ENCODE measurements at places on chromosomes 7 and 10. TPM values are rescaled to one million over a fixed set of nuclear protein-coding genes. Genes with fewer than 3 reads are reported as not detected.

Gene EPO
- total RNA-seq, result not detected

Gene FAM13C
- 8.1 TPM for total RNA-seq

Gene SLC29A4
- 0.88 TPM for total RNA-seq

Gene WASHC2A
- 32.7 TPM for total RNA-seq

Gene ADAM22
- total RNA-seq, result 8.4 TPM

Gene NOS3
- 28.1 TPM for total RNA-seq

Gene PLXNA4
- 30.1 TPM for total RNA-seq

Gene OR2A5
- not detected for total RNA-seq

Gene CCDC136
- 18.3 TPM for total RNA-seq

Gene TEX47
- not detected for total RNA-seq

GRCh38 chr10:118720685-118721538 is 33.9 kb downstream of the CACUL1 start:
- DNase-seq, result no peak
- H3K4me1 ChIP-seq, result no peaks in the 10 kb centered on the region
- H3K4me3 ChIP-seq, result no peak overlapping the region
- no peaks in the 10 kb centered on the region for H3K27me3 ChIP-seq
- H3K36me3 ChIP-seq, result no peaks in the 10 kb centered on the region

GRCh38 chr7:133253519-133253875 is 619 bp downstream of the EXOC4 start:
- no peaks in the 10 kb centered on the region for H3K4me1 ChIP-seq
- no peak overlapping the region for H3K27ac ChIP-seq
- H3K4me3 ChIP-seq, result peak overlapping the region; percentile 93
- H3K27me3 ChIP-seq, result no peaks in the 10 kb centered on the region
- DNase-seq, result no peak
- no peaks in the 10 kb centered on the region for H3K36me3 ChIP-seq

DNA sequence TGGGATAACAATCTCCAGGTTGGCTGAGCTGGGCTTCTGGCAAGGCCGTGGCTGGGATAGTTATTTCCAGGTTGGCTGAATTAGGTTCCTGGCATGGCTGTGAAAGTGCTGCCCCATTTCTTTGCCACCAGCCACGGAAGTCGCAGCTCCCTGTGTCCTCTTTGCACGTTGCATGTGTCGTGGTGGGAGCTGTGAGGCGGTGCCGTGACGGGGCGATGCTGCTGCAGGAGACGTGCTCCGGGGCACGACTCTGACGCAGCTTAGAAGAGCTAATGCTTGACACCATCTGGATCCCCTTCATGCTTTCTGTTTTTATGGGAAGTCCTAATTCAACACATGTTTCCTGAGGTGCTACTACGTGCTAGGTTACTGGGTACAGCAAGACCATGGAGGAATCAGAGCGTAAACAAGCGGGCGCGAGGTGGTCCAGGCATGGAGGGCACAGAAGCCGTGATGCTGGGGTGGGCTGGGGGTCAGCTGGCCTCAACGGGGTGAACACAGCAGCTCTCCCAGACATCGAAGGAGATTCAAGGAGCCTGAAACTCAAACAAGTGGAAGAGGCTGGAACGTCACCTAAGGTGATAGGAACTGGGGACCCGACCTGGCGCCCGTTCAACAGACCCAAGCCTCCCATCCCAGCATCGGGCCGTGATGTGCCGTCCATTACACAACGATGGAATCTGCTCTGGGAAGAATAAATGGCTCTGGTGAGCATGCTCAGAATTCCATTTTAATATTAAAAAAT is 407.1 kb downstream of the DNAJB6 start:
- H3K36me3 ChIP-seq, result no peaks in the 10 kb centered on the region
- H3K27ac ChIP-seq, result no peak overlapping the region
- no peaks in the 10 kb centered on the region for H3K4me1 ChIP-seq

DNA sequence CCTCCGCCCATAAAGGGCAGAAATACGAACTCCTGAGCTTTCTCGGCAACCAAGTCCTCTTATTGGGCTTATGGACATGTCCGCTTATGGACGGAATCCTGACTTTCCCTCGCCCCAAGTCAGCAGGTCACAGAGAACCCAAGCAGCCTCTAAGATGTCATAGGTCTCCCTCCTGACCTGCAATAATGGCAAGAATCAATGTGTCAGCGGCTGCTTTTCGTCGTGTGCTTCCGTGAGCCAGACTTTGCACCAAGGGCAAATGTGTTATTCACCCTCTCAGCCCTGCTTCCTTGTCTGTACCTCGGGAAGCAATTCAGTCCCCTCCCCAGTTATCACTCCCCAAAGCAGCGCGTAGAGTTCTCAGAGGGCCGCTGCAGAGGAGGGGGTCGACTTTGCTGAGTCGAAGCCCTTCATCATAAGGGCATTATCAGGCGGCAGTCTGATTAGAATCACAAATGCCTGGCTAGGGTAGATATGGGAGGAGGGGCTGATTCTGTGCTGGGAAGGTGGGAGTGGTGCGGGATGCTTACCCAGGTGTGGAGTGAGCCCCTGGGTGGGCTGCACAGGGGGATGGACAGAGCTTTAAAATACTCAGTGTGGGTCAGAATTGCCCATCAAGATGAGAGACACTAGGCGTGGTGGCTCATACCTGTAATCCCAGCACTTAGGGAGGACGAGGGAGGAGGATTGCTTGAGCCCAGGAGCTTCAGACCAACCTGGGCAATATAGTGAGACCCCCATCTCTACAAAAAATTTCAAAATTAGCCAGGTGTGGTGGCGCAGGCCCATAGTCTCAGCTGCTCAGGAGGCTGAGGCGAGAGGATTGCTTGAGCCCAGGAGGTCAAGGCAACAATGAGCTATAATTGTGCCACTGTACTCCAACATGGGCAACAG is 36.0 kb downstream of the COL26A1 start:
- H3K4me1 ChIP-seq, result no peaks in the 10 kb centered on the region
- H3K36me3 ChIP-seq, result no peaks in the 10 kb centered on the region
- DNase-seq, result no peak
- H3K4me3 ChIP-seq, result no peak overlapping the region
- no peak overlapping the region for H3K27ac ChIP-seq

DNA sequence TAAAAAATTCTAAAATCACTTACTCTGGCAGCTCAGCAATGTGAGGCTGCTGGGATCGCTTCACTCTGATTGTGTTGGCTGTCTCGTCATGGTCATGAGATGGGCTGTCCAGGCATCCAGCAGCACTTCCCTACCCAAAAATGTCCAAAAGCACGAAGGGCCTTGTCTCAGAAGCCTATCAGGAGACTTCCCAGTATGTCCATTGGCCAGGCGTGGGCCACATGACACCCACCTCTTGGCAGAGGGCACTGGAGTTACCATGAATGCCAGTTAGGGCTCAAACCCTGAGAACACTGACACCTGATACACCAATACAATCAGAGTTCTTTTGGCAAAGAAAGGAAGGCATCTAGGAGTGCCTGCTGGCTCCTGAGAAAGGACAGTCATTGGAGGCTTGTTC is 27.0 kb upstream of the GLI3 start:
- no peaks in the 10 kb centered on the region for H3K4me1 ChIP-seq
- DNase-seq, result no peak
- H3K27me3 ChIP-seq, result no peaks in the 10 kb centered on the region
- H3K27ac ChIP-seq, result no peak overlapping the region

GRCh38 chr10:74994854-74995253 is 116.6 kb upstream of the SAMD8 start:
- no peak overlapping the region for H3K4me3 ChIP-seq
- H3K4me1 ChIP-seq, result no peaks in the 10 kb centered on the region
- no peaks in the 10 kb centered on the region for H3K36me3 ChIP-seq

GRCh38 chr10:80524190-80524909 is 13.4 kb upstream of the SH2D4B start:
- no peaks in the 10 kb centered on the region for H3K27me3 ChIP-seq
- H3K4me1 ChIP-seq, result no peaks in the 10 kb centered on the region
- H3K36me3 ChIP-seq, result no peaks in the 10 kb centered on the region

DNA sequence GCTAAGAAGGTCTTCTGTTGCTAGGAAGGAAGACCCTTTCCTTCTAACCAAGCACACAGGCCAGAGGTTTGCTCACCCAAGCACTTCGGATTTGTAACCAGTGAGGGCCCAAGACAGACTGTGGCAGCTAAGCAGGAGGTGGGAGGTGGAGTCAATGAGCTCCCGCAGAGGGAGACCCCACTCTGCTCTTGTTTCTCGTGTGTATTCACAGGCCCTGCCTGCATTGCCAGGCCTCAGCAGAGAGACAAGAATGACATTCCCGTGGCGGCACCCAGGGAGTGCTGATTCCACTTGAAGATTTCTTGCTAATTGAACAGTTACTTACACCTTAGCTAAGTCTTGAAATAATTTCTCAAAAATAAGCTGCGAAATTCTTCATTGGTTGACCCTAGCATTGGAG is 13.4 kb downstream of the PKD1L1 start:
- no peak overlapping the region for H3K27ac ChIP-seq
- no peaks in the 10 kb centered on the region for H3K36me3 ChIP-seq
- no peak overlapping the region for H3K4me3 ChIP-seq
- no peaks in the 10 kb centered on the region for H3K27me3 ChIP-seq
- DNase-seq, result peak; percentile 51

GRCh38 chr7:21675255-21675654 is 132.4 kb downstream of the DNAH11 start:
- no peak overlapping the region for H3K27ac ChIP-seq
- no peaks in the 10 kb centered on the region for H3K36me3 ChIP-seq
- no peaks in the 10 kb centered on the region for H3K4me1 ChIP-seq
- H3K27me3 ChIP-seq, result no peaks in the 10 kb centered on the region
- DNase-seq, result no peak

DNA sequence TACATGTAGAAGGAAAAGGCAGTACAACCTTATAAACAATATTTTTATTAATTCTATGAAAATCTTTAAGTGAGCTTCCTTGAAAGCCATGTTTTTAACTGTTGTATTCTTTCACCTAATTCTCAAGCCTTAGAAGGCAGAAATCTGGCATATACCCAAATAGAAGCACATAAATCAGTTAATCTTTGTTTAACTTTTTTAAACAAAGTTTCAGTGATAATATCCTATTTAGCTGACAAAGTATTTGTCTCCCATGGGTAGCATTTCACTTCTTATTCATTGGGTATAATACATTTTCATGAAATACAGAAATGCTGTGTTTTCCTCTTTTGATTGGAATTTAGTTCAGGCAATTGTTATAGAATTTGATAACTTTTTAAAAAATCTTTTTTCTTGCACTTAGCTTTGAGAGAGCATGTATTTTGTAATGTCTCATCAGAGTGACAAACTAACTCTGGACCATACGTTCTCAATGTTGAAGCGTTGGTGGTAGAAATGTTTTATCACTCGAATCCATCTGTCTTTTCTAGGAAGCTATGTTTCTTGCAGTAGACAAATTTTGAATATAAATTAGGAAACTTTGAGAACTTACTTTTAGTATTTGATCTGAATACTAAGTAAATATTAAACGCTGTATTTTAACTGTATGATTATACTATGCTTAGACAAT is 78.1 kb downstream of the CREM start:
- H3K4me1 ChIP-seq, result no peaks in the 10 kb centered on the region
- no peak overlapping the region for H3K4me3 ChIP-seq
- no peaks in the 10 kb centered on the region for H3K27me3 ChIP-seq
- DNase-seq, result no peak

- H3K4me3 ChIP-seq, result no peak overlapping the region
- no peaks in the 10 kb centered on the region for H3K4me1 ChIP-seq
- H3K36me3 ChIP-seq, result no peaks in the 10 kb centered on the region
- DNase-seq, result no peak
Measured at GRCh38 chr10:120609006-120609405, 152.0 kb downstream of the PLPP4 start.

- no peak overlapping the region for H3K4me3 ChIP-seq
- no peak for DNase-seq
- H3K4me1 ChIP-seq, result no peaks in the 10 kb centered on the region
- H3K27me3 ChIP-seq, result no peaks in the 10 kb centered on the region
Measured at GRCh38 chr7:28672397-28672797, 260.1 kb downstream of the CREB5 start.

GRCh38 chr7:122304996-122305421 is 459 bp upstream of the FEZF1 start:
- DNase-seq, result no peak
- H3K4me1 ChIP-seq, result no peaks in the 10 kb centered on the region
- H3K36me3 ChIP-seq, result no peaks in the 10 kb centered on the region
- H3K27ac ChIP-seq, result no peak overlapping the region

DNA sequence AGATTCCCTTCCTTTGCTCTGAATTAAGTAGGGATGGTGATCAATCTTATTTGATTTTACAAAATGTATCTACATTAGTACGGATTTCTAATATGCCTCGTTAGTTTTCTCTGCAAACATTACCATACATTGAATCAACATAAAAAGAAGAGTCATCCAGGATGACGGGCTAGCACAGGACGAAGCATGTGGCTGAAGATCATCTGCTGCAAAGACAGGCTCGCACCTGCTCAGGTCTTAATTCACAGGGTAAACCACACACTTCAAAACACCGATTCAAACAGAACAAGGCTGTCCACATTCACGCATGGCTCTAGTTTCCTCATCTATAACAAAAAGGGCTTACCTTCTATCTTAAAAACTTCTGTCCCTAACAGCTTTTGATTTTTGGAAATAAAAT is 323.0 kb downstream of the PARD3 start:
- no peaks in the 10 kb centered on the region for H3K27me3 ChIP-seq
- H3K36me3 ChIP-seq, result no peaks in the 10 kb centered on the region
- no peaks in the 10 kb centered on the region for H3K4me1 ChIP-seq

GRCh38 chr7:92992932-92993331 is 124.8 kb downstream of the SAMD9 start:
- no peak overlapping the region for H3K27ac ChIP-seq
- H3K4me1 ChIP-seq, result no peaks in the 10 kb centered on the region
- H3K36me3 ChIP-seq, result no peaks in the 10 kb centered on the region
- H3K27me3 ChIP-seq, result no peaks in the 10 kb centered on the region

GRCh38 chr10:104209575-104210198 is 22.5 kb downstream of the CFAP43 start:
- no peak for DNase-seq
- no peak overlapping the region for H3K27ac ChIP-seq
- H3K27me3 ChIP-seq, result no peaks in the 10 kb centered on the region
- no peaks in the 10 kb centered on the region for H3K36me3 ChIP-seq
- no peaks in the 10 kb centered on the region for H3K4me1 ChIP-seq

DNA sequence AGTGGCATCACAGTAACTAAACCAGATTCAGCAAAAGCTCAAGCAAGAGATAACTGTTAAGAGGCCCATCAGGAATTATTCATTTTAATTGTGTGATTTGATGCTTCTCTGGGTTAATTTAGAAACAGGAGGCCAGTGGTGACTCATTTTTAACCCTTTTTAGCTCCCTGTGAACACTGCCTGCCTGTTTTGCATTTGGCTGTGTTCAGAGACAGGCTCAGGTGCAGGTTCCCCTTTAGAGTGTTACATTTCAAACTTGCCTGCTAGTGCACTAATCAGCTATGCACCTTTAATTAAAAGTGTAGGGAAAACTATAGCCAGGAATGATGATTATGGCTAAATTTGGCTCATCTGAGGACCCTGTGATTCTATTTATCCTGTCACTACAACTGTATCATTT is 6.5 kb downstream of the STAMBPL1 start:
- H3K4me1 ChIP-seq, result no peaks in the 10 kb centered on the region
- H3K27ac ChIP-seq, result no peak overlapping the region
- no peak overlapping the region for H3K4me3 ChIP-seq
- DNase-seq, result no peak

DNA sequence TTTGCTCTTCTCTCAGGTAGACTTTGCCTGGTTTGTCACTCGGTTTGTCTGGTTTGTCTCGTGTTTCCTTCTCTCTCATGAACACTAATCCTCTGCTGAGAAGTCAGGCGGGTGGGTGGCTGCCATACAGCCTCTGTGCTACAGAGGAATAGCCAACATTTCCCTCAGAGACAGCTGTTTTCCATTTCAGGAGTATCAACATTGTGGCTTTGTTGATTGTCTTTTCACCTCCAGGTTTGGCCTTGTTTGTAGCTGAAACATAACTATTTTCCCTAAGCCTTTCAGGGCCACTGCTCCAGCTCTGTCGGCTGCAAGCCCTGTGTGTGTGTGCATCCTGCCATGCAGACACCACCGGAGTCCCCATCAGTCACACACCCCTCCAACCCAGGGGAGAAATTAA is 122.8 kb downstream of the BAMBI start:
- no peak for DNase-seq
- no peak overlapping the region for H3K27ac ChIP-seq
- H3K4me1 ChIP-seq, result peaks cover 7% of the 10 kb centered on the region
- no peaks in the 10 kb centered on the region for H3K36me3 ChIP-seq

Data from aorta (tissue), 5 donors.